ENCODE measurements at places on chromosomes 1 and 21. TPM values are rescaled to one million over a fixed set of nuclear protein-coding genes. Genes with fewer than 3 reads are reported as not detected.

Gene PUSL1
- total RNA-seq = 29.1 TPM

Gene C1orf141
- total RNA-seq = not detected

Gene PPP1R12B
- 360 TPM for total RNA-seq

Gene CD1B
- not detected for total RNA-seq

Gene CFHR3
- not detected for total RNA-seq

Gene HENMT1
- total RNA-seq = 0.77 TPM

Gene DRAXIN
- total RNA-seq = 0.06 TPM
